ENCODE measurements at places on chromosomes 5 and 9. TPM values are rescaled to one million over a fixed set of nuclear protein-coding genes. Genes with fewer than 3 reads are reported as not detected.

The CCIN gene
- 1.1 TPM for total RNA-seq

The ENHO gene
- total RNA-seq: not detected

The ORM1 gene
- total RNA-seq: 0.18 TPM

The SCGB3A2 gene
- total RNA-seq: not detected

The PPP2R2B gene
- total RNA-seq: not detected

The FBN2 gene
- total RNA-seq: 67.5 TPM

The ANKRD20A1 gene
- total RNA-seq: 0.18 TPM

The MZB1 gene
- not detected for total RNA-seq

The LMX1B gene
- total RNA-seq: not detected

The TMC1 gene
- not detected for total RNA-seq

The EPB41L4B gene
- total RNA-seq: 0.54 TPM

The ALDH7A1 gene
- total RNA-seq: 40.9 TPM

The CDH12 gene
- total RNA-seq: not detected

The GALNT12 gene
- 2.5 TPM for total RNA-seq

Measured in IMR-90 (cell line).